Activated CD8-positive, alpha-beta memory T cell treated with anti-CD3 and anti-CD28 coated beads for 1 hour (primary cell): ENCODE measurements at places on chromosomes 3 and 15.

GRCh38 chr15:93179072-93179471, 90.1 kb upstream of the RGMA start:
- no peak for DNase-seq

- no peak for DNase-seq
Measured at GRCh38 chr3:128554465-128555097, 61.6 kb upstream of the GATA2 start.

GRCh38 chr3:3305084-3305483, 125.6 kb upstream of the CRBN start:
- DNase-seq: no peak

DNA sequence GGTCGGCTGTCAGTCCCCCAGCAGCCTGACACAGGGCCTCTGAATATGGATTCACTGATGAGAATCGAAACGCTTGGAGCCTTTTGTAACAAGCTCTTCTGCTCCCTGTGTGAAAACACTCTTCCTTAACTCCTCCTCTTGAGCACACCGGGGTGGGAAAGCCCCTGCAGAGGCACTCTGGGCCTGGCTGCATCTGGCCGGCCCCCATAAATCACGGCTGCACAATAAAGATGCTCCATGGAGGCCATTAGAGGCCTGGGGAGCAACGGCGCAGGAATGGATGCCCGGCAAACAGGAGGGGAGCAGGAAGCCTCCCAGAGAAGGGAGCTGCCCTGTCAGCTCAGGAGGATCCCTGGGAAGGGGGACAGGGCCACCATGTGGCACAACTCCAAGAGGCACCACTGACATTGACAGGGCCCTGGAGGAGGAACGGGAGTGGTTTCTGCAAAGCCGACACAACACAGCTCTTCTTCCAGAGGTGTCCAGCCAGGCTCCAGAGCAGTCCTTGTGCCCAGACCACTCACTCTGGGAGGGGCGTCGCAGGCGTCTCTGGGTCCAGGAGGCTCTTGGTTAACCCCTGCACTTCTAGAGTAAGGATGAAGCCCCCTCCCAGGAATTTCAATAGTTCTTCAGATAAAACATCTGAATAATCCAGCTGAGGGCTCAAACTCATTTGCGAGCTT, 509.3 kb upstream of the PPP2R3A start:
- DNase-seq: no peak

- no peak for DNase-seq
Measured at GRCh38 chr3:17047162-17047561, 162.4 kb downstream of the PLCL2 start.
